ENCODE measurements at places on chromosomes 3 and 15.

- no peak for DNase-seq
Observed at GRCh38 chr15:39657668-39658067, 76.8 kb downstream of the THBS1 start.

- DNase-seq: no peak
Observed at GRCh38 chr15:48644467-48644826, 1.1 kb downstream of the FBN1 start.

- no peak for DNase-seq
Observed at GRCh38 chr3:57011022-57011421, 49.4 kb upstream of the SPATA12 start.

GRCh38 chr15:85094685-85095084 is 113.0 kb downstream of the PDE8A start:
- DNase-seq: no peak

- DNase-seq: no peak
Observed at GRCh38 chr3:99470841-99471240, 167.6 kb upstream of the COL8A1 start.

GRCh38 chr3:177281292-177282118 is 84.2 kb upstream of the TBL1XR1 start:
- no peak for DNase-seq

DNA sequence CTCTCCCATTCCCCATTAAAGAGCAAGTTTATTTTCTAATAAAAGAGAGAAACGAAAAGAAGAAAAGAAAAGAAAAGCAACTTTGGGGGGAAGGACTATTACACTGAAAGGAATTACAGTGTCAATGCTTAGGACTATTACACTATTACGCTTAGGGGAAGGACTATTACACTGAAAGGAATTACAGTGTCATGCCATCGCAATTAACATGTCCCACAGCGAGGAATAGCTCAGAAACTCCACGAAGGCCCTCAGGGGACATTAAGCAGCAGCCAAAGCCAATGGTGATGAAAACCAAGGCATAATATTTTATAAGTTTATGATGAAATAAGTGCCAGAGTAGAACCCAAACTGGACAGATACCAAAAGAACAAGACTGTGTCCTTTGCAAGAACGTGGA is 22.1 kb upstream of the DET1 start:
- no peak for DNase-seq

DNA sequence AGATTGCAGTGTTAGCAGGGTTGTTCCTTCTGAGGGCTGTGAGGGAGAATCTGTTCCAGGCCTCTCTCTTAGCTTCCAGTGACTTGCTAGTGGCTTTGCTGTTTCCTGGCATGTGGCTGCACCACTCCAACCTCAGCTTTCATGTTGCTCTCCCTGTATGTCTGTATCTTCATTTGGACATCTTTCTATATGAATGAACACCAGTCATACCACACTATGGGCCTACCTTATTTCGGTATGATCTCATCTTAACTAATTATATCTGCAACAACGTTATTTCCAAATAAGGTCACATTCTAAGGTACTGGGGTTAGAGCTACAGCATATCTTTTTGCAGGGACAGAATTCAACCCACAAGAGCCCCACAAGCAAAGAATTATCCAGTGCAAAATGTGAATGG is 356.7 kb upstream of the UMPS start:
- no peak for DNase-seq

- DNase-seq: no peak
Observed at GRCh38 chr3:109396806-109397205, 59.5 kb upstream of the DPPA4 start.

DNA sequence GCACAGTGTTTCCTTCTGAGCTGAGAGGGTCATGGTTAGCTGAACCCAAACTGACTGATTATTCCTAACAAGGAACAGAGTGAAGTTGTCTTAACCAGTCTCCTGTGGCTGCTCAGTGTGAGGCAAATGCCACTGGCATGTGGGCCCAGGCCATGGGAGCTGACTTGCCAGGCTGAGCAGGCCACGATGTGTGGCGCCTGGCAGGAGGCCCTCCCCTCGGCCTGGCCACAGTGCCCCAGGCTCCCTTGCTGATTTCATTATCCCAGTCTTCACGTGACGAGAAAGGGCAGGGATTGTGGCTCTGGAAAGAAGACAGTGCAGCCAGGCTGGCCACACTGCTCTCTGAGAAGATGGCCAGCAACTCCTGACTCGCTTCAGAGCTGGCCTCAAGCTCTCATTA is 58.8 kb downstream of the SLCO2A1 start:
- DNase-seq: no peak

- DNase-seq: no peak
Observed at GRCh38 chr3:134267996-134268395, 17.3 kb upstream of the RYK start.

DNA sequence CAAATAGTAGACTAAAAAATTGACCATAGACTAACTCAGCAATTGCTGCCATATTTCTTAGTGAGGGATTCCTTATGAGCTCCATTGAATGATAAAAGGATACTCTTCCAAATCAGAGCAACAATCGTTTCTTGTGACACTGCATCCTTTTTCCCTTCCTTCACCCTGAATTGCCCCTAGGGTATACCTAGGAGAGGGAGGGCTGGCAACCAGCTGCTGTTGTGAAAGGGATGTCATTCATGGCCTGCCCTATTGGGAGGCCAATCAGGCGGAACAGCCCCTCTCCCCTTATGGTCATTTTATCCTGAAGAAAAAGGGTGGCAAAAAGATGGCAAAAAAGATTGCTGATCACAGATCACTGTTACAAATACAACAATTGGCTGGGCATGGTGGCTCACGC is 26.3 kb downstream of the B3GNT5 start:
- no peak for DNase-seq

- DNase-seq: no peak
Observed at GRCh38 chr3:35194666-35195065, 444.7 kb upstream of the ARPP21 start.

GRCh38 chr15:41842229-41842628 is 3.6 kb downstream of the PLA2G4B start:
- no peak for DNase-seq

GRCh38 chr3:55526332-55527030 is 39.4 kb upstream of the WNT5A start:
- no peak for DNase-seq

GRCh38 chr15:71094137-71094536 is 21.1 kb upstream of the THSD4 start:
- DNase-seq: no peak

- DNase-seq: no peak
Observed at GRCh38 chr15:70160267-70160666, 62.5 kb upstream of the TLE3 start.

- no peak for DNase-seq
Observed at GRCh38 chr15:32682569-32682968, 35.2 kb upstream of the GREM1 start.
